ENCODE measurements at places on chromosomes 7 and 10.

DNA sequence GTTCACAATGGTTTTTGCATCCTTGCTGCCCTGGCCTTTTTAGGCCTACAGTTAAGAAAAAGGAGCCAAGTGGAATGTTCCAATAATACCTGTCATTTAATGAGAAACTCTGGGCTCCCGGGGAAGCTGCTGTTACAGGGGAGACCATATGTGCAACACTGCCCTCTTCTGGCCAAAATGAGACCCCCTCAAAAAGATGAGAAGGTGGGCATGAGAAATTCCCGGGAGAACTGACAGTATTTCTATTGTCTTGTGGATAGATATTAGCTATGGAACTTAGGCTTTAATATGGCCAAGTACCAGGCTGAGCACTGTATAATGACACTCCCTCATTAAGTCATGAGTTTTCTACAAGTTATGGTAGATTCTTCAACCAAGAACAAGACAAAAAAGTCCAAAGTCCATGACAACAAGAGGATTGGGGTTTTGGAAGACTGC lies 99.4 kb downstream of the CCDC3 start:
- no peaks in the 10 kb centered on the region for H3K36me3 ChIP-seq
- peak; percentile 79 for DNase-seq
- peaks cover 12% of the 10 kb centered on the region for H3K4me1 ChIP-seq
- H3K4me3 ChIP-seq: no peak overlapping the region

DNA sequence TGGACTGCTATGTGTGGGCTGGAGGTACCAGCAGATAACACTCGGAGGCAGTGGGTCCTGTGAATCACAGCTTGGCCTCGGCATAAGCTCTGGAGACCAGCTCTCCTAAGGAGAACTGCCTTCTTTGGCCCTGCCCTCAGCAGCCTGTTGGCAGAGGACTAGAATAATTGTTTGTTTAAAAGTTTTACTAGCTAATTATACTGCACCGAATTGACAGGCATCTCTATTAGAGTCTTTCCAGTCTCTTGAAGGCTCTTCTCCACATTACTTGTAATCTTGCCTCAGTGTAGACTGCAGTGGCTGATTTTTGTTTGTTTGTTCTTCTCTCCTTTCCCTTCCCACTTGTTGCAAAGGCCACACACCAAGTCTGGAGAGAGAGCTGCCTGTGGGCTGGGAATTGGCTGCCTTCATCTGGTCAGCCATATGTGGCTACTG lies 183.2 kb downstream of the AUTS2 start:
- no peaks in the 10 kb centered on the region for H3K36me3 ChIP-seq
- H3K27me3 ChIP-seq: no peaks in the 10 kb centered on the region
- no peak overlapping the region for H3K27ac ChIP-seq
- H3K4me3 ChIP-seq: no peak overlapping the region

DNA sequence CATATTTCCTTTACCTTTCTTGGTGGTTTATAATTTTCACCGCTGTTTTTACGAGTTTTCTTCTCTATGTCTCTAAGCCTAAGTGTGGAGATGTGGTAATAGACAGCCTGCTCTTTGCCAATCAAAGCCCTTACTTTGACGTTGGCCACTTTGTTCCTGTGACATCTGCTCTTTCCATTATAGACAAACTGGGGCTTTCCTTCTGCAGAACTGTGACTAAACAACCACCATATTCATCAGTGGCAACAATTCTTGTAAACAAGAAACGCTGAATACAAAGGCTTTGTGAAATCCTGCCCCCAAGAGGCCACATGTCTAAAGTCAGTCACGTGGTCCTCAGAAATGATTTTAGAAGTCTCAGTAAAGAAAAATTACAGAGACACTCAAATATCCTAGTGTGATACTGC lies 59.6 kb upstream of the CAPZA2 start:
- no peaks in the 10 kb centered on the region for H3K36me3 ChIP-seq
- no peak overlapping the region for H3K4me3 ChIP-seq
- peaks cover 4% of the 10 kb centered on the region for H3K4me1 ChIP-seq
- no peak for DNase-seq

GRCh38 chr10:12418725-12419261 lies 69.4 kb downstream of the CAMK1D start:
- H3K27me3 ChIP-seq: no peaks in the 10 kb centered on the region
- H3K4me1 ChIP-seq: peaks cover 56% of the 10 kb centered on the region
- H3K36me3 ChIP-seq: no peaks in the 10 kb centered on the region
- H3K4me3 ChIP-seq: no peak overlapping the region
- H3K27ac ChIP-seq: peak overlapping the region; percentile 54

DNA sequence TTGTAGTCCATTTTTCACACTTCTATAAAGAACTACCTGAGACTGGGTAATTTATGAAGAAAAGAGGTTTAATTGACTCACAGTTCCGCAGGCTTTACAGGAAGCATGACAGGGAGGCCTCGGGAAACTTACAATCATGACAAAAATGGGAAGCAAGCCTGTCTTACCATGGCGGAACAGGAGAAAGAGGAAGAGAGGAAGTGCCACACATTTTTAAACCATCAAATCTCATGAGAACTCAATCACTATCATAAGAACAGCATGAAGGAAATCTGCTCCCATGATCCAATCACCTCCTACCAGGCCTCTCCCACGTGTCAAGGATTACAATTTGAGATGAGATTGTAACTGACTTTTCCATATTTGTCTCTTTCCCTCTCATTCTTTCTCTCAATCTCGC lies 9.3 kb upstream of the PNPLA8 start:
- no peak overlapping the region for H3K4me3 ChIP-seq
- no peak for DNase-seq

DNA sequence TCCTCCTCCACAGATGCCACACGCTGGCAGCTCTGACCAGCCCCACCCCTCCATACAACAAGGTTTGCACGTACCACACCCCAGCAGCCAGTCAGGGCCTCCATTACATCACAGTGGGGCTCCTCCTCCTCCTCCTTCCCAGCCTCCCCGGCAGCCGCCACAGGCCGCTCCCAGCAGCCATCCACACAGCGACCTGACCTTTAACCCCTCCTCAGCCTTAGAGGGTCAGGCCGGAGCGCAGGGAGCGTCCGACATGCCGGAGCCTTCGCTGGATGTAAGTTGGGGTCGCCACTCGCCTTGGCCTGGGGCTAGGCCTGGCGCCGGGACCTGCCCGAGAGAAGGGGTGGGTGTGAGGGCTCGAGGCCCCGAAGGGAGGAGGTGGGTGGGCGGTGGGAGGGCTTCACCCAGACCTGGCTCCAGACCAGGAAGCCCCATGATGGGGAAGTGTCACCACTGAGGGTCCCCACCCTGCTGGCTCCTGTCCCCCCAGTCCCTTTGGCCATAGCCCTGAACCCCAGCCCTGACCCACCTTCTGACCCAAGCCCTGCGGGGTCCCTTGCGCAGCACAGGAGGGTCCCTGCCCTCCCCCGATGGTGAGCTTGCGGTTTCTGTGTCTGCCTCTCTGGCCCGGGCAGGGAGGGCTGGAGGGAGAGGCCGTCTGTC lies 36.2 kb upstream of the PPIF start:
- DNase-seq: no peak
- H3K27me3 ChIP-seq: no peaks in the 10 kb centered on the region
- H3K27ac ChIP-seq: peak overlapping the region; percentile 5
- H3K4me3 ChIP-seq: no peak overlapping the region
- peaks cover 13% of the 10 kb centered on the region for H3K4me1 ChIP-seq

DNA sequence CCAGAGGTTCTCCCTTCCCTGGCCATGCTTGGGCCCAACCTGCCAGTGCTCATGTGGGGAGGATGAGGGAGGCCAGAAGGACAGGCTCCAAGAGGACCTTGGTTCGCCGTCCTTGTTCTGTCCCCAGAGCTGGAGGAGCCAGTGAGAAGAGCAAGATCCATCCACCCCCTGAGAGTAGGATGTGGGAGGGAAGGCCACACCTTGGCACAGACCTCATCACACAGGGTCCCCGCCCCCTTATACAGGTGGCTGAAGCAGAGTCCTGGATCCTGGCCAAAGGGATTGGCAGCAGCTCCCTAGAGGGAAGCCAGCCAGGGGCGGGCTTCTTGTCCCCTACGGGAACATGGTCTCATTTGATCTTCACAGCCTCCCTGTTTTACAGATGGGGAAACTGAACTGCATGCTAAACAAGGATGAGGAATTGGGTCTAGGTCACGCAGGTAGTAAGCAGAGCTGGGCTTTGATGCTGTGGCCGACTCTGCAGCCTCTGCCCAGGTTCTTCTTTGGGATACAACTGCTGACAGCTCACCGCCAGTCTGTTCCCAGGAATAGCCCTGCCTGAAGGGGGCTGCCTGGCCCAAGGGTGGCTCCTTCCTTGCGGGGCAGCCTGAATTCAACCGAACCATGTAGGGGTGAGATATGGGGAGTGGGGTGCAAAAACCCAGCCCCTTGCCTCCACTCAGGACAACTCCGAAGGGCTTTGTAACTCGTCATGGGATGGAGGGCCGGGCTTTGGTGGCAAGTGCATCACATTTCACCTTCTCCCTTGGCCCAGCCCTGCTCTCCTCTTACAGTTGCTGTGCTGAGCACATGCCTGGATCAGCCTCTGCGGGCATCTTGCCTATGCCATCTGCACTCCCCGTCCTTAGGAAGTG lies 62.2 kb upstream of the KDM7A start:
- DNase-seq: no peak
- no peaks in the 10 kb centered on the region for H3K36me3 ChIP-seq
- no peak overlapping the region for H3K27ac ChIP-seq
- H3K4me1 ChIP-seq: no peaks in the 10 kb centered on the region

DNA sequence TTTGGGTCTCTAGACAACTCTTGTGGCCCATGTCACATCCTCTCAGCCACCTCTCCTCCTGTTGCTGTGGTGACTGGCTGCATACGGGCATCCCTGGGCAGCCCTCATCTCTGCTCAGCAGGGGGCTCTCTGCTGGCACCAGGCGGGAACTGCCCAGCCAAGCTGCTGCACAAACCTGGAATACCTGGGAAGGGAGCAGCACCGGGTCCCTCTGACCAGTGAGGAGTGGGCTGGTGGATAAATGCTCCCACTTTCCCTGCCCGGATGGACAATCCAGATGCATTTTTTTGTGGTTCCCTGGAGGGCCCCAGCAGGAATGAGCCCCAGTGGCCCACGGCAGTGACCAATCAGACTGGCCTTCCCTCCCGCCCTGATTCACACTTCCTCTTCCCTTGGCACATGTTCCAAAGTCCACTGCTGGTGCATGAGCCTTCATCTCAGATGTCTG lies 21.9 kb downstream of the GRID1 start:
- no peak overlapping the region for H3K4me3 ChIP-seq
- DNase-seq: no peak
- no peaks in the 10 kb centered on the region for H3K36me3 ChIP-seq

- H3K4me1 ChIP-seq: peaks cover 10% of the 10 kb centered on the region
- DNase-seq: no peak
- no peaks in the 10 kb centered on the region for H3K36me3 ChIP-seq
- H3K27ac ChIP-seq: no peak overlapping the region
- no peak overlapping the region for H3K4me3 ChIP-seq
- no peaks in the 10 kb centered on the region for H3K27me3 ChIP-seq
Measured at GRCh38 chr7:99191869-99192596, 15.9 kb downstream of the KPNA7 start.

GRCh38 chr7:28410628-28411531 lies 1.4 kb upstream of the CREB5 start:
- peak overlapping the region; percentile 87 for H3K27ac ChIP-seq
- peak overlapping the region; percentile 60 for H3K4me3 ChIP-seq
- no peaks in the 10 kb centered on the region for H3K36me3 ChIP-seq
- H3K27me3 ChIP-seq: no peaks in the 10 kb centered on the region
- H3K4me1 ChIP-seq: peaks cover 49% of the 10 kb centered on the region

GRCh38 chr7:39248692-39249090 lies 271.0 kb downstream of the POU6F2 start:
- H3K4me1 ChIP-seq: no peaks in the 10 kb centered on the region
- H3K4me3 ChIP-seq: no peak overlapping the region
- no peaks in the 10 kb centered on the region for H3K27me3 ChIP-seq
- no peak overlapping the region for H3K27ac ChIP-seq
- no peak for DNase-seq
- no peaks in the 10 kb centered on the region for H3K36me3 ChIP-seq

DNA sequence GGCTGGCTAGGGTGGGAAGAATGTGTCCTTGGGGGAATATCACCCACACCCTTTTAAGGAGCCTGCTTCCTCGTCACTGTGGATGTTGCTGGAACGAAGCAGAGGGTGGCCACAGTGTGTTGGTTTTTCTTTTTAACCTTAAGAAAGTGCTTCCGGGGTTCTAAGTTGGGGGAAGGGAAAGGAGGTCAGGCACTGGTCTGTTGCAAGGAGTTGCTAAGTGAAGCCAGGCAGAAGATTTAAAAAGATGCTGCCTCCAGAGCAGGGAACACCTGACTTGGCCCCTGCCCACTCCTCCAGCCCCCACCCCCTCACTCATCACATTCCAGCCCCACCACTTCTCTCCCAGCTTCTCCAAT lies 213.1 kb downstream of the EMX2 start:
- H3K27ac ChIP-seq: no peak overlapping the region
- no peaks in the 10 kb centered on the region for H3K4me1 ChIP-seq
- no peak overlapping the region for H3K4me3 ChIP-seq
- peak; percentile 58 for DNase-seq

DNA sequence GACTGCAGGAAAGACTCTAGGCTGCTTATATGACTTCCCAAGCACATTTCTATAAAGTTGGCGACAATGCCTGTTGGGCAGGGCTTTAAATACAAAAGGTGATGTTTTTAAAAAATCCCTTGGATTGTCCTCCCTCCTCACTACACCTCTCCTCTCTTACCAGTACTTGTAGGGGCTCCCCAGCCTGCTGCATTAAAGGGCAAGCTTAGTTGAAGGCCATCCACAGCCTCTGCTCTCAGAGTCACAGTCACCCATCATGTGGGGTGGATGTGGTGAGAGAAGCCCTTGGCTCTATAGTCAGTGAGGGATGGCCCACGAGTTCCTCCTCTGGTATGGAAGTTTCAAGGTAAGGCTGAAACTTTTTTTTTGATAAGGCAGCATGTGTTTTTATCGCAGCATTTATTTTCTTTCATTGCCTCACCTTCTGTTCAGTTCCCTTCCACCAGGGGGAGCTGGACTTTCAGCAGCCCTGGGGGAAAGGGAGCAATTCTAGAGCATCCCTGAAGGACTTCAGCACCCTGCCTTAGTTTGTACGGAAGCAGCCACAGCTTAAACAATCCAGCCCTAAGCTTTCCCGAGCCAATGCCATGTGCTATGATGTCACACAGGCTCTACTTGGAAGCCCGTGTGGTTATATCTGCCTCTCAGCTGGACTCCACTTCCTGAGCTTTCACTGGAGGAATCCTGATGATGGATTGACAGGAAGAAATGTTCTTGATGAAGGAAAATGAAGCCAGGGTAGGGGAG lies 131.9 kb downstream of the CALCR start:
- H3K36me3 ChIP-seq: no peaks in the 10 kb centered on the region
- no peak for DNase-seq
- no peak overlapping the region for H3K4me3 ChIP-seq
- no peaks in the 10 kb centered on the region for H3K27me3 ChIP-seq
- H3K4me1 ChIP-seq: no peaks in the 10 kb centered on the region
- H3K27ac ChIP-seq: no peak overlapping the region

DNA sequence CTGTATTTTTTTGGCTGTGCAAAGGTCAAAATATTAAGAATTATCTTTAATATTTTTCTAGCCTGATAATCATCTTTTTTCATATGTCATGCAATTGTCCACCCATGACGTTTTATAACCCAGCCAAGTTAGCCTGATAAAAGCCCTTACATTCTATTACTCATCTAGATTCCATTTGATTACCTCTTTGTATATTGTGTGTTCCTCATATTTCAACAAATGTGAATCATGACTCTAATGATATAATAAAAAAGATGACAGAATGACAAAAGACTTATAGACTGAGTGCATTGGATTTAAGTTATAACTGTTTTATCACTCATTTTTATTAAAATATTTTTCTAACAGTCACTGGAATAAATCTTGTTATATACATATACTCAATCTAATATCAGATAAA lies 1560.0 kb upstream of the LRRTM3 start:
- H3K36me3 ChIP-seq: no peaks in the 10 kb centered on the region
- DNase-seq: no peak
- no peak overlapping the region for H3K27ac ChIP-seq
- H3K4me3 ChIP-seq: no peak overlapping the region

All from vagina (tissue), 2 donors.